Activated CD4-positive, alpha-beta T cell treated with anti-CD3 and anti-CD28 coated beads, Interleukin-2, amount 50 U/mL, for 16 hours (primary cell): ENCODE measurements at places on chromosomes 2 and 18.
A peak's percentile ranks its signal among the peaks of the same experiment; 100 is the strongest.

DNA sequence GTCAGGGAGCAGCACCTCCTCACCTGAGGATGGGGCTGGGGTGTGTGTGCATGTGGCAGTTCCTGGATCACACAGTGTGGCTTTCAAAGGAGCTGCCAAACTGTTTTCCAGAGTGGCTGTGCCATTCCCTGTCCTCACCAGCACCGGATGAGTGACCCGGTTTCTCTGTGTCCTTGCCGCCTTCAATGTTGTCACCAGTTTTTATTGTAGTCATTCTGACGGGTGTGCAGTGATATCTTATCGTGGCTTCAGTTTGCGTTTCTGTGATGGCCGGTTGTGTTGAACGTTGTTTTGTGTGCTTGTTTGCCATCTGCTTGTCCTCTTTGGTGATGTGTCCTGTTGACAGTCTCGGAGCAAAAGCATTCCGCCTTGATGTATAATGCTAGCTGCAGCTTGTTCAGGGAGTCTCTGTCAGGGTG, 108.9 kb downstream of the ATP9B start:
- no peak for DNase-seq

- no peak for DNase-seq
These were observed 43.5 kb upstream of the TMEM247 start for GRCh38 chr2:46435796-46436360.

DNA sequence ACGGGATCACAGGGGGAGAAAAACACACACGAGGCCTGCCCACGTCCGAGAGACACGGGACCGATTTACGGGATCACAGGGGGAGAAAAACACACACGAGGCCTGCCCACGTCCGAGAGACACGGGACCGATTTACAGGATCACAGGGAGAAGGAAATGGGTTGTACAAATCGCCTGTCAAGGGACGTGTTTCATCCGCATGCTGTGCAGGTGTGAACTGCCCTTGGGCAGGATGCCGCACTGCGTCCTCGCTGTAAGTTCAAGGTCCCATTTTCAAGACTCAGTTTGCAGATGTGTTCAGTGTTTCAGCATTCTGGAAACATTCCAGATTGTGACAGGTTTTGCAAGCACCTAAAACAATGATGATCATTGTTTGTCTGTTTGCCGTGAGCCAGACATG, 2.3 kb upstream of the KCNG2 start:
- DNase-seq: no peak

- DNase-seq: no peak
These were observed 3.5 kb upstream of the CD226 start for GRCh38 chr18:69951182-69951581.

DNA sequence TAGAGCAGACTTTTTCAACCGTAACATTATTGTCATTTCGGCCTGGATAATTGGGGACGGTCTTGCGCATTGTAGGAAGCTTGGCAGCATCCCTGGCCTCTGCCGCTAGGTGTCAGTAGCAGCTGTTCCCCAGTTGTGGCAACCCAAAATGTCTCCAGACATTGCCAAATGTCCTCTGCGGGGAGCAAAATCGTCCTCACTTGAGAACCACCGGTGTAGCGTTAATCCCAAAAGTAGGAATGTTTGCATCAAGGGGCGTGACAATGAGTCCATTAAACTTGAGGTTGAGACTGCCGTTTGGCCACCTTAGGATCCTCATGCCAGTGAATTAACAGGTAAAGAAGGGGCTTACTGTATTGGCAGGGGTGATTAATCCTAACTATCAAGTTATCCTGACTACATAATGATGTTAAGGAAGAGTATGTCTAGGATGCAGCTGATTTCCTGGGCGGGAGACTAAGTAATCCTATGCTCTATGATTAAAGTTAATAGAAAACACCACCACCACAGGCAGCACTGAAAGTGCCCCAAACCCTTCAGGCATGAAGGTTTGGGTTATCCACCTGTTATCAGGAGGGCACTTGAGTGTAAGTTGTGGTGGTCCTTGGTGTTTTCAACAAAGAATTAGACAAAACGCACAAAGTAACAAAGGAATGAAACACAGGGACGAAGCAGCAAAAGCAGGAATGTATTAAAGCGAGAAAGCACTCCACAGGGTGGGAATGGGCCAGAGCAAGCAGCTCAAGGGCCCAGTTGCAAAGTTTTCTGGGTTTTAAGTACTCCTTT, 4.9 kb upstream of the ZC3H8 start:
- DNase-seq: peak; percentile 84

DNA sequence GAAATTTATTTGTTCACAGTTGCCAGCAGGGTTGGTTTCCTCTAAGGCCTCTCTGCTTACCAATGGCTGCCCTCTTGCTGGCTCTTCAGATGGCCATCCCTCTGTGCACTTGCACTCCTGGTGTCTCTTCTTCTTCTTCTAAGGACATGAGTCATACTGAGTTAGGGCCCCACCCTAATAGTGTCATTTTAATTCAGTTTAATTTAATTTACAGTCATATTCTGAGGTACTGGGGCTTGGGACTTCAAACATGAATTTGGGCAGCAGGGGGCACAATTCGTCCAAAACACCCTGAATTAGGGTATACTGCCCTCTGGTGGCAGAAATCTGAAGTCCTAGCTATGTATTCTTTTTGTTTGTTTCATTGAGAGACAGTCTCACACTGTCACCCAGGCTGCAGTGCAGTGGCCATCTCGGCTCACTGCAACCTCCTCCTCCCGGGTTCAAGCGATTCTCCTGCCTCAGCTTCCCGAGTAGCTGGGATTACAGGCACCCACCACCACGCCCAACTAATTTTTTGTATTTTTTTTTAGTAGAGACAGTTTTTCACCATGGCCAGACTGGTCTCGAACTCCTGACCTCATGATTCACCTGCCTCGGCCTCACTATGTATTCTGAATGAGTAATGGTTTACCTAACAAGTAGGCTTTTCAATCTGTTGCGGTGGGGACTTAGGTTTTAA, 19.8 kb downstream of the SLC4A1AP start:
- DNase-seq: peak; percentile 94

- DNase-seq: no peak
These were observed 61.5 kb downstream of the BARD1 start for GRCh38 chr2:214747992-214748391.

GRCh38 chr2:22153931-22154613, 1030.3 kb downstream of the TDRD15 start:
- DNase-seq: no peak

DNA sequence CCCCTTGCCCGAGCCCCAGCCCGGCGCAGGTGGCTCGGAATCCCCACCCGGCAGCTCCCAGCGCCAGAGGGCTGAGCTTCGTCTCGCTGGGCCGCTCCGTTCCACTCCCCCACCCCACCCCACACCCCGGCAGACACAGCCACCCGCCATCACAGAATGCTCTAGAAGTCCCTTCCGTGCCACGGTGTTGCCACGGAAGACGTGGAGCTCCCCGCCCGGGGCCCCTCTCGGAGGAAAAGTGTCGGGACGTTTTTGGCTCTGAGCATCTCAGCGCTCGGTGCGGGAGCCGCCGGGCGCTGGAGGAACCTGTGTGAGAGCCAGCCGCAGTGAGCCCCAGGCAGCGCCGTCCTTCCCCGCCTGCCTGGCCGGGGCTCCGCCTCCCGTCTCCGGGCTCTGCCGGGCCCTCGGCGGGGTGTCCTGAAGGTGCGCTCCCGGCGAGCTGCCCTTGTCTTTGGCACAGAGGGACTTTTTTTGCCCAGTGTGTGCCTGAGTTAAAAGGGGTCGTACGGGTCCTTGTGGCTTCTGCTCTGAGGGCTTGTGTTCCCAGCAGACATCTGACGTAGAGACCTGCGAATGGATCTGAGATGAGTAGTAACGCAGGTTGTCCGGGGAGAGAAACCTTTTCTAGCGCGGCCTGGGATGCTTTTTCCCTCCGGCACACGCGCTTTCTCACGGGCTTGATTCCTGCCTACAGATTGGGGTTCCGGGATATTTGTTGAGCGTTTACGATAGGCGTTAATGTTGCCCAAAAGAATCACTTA, 1.8 kb downstream of the ZCCHC2 start:
- peak; percentile 65 for DNase-seq

DNA sequence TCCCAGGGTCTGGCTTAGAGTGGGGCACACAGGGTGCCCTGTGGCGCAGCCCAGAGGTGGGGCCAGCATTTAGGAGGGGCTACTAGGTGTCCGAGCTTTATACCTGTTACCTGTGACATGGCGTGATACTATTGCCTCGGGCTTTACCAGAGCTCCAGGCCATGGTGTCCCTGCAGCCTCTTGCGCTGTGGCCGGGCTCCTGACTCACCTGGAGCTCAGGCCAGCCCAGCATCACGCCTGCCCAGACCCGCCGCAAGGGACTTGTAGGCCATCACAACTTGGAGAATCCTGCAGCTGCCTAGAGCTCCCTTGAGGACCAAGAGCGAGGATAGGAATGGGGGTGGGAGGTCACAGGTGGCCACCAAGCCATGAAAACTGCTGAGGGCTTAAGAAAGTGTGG, 8.0 kb downstream of the INHBB start:
- no peak for DNase-seq
